ENCODE measurements at places on chromosomes 1 and 21. TPM values are rescaled to one million over a fixed set of nuclear protein-coding genes. Genes with fewer than 3 reads are reported as not detected.

The PADI1 gene
- polyA plus RNA-seq = 2.0 TPM

The TMEM82 gene
- not detected for polyA plus RNA-seq

The DISP3 gene
- 0.22 TPM for polyA plus RNA-seq

The LCE6A gene
- polyA plus RNA-seq = not detected

The TIE1 gene
- not detected for polyA plus RNA-seq

The CLEC20A gene
- not detected for polyA plus RNA-seq

The RASSF5 gene
- polyA plus RNA-seq = 1.9 TPM

- no peak for DNase-seq
These were observed 363.5 kb downstream of the MRPL39 start for GRCh38 chr21:25243808-25244207.

DNA sequence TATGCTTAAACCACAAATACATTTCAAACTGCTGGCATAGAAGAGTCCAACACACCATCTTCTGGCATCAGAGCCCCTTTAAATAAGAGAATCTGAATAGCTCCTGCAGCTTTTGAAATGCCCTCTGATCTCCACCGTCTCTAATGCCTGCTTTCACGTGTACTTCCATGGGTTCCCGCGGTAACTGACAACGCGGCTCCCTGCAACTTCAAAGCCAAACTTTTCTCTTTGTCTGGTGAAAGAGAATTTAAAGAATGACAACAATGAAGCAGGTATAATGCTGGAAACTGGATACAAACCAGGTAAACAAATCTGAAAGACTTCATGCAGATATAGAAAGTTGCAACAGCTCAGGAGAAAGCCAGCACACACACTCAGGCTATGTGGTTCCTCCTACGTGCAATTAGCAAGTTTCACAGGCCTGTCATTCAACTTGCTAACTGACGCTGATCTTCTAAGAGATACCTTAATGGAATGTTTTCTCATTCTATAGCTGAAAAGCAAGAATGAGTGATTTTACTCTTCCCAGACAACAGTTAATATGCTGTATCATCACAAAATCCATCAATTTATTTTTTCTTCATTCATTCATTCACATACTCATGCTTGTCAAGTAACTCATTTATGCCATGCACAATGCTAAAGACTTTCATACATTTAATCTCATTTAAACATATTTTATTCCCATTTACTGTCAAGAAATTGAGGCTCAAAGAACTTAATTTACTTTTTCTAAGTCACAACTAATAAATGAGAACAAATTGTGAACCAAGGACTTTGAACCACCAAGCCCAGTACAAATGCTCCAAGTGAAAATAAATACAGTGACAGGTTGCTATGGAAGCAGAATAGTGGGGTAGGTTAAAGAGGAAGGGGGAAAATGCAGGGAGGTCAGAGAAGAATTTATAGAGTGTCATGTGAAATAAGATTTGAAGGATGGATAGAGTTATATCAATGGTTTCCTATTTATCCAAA is 202.7 kb upstream of the SNX7 start:
- DNase-seq = no peak

DNA sequence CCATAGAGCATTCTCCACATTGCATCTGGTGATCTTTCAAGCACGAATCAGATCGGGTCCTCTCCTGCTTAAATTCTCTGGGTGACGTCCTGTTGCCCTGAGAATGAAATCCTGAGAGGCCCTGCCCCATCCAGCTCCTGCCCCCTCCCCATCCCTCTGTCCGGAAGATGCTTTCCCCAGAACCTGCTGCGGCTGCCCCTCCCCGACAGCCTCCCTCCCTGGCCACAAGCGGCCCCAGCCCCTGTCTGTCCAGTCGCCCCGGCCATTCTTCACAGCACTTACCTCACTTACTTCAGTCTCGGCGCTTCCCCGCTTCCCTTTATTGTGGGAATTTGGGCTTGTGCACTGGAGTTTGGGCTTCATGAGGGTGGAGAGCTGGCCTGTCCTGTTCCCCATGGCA is 40.3 kb downstream of the TAS1R2 start:
- no peak for DNase-seq

GRCh38 chr1:234199476-234200127 is 173.7 kb upstream of the COA6 start:
- DNase-seq = no peak

DNA sequence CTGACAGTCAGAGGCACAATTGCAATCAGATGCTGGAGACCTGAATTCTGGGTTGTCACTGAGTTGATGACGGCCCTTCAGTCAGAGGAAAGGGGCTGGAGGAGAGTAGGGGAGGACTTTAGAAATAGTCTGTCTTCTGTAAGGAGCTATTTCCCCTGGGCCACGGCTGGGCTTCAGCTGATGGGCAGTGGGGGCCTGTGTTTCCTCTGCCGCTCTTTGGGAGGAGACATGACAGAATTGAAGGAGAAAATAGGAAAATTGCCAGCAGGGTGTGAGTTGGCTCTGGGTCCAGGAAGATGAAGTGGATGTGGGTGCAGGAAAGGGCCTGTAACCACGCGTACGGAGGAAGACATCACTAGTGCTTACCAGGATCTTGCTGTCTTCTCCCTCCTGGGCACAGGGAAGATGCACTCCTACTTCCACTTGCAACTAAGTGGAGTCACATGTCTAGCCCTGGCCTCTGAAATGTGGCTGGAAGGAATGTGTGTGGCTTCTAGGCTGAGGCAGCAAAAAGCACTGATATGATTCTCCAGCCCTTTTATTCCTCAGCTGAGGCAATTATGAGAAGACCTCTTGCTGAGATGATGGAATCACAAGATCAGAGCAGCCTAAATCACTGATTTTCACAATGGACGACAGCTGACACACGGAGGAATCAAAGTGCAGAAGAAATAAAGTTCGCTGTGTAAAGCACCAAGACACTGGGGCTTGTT is 250.0 kb downstream of the GRIK3 start:
- no peak for DNase-seq

GRCh38 chr1:191498825-191499224 is 659.4 kb upstream of the RGS18 start:
- DNase-seq = no peak

GRCh38 chr1:39926820-39927219 is 25.1 kb upstream of the MYCL start:
- no peak for DNase-seq

DNA sequence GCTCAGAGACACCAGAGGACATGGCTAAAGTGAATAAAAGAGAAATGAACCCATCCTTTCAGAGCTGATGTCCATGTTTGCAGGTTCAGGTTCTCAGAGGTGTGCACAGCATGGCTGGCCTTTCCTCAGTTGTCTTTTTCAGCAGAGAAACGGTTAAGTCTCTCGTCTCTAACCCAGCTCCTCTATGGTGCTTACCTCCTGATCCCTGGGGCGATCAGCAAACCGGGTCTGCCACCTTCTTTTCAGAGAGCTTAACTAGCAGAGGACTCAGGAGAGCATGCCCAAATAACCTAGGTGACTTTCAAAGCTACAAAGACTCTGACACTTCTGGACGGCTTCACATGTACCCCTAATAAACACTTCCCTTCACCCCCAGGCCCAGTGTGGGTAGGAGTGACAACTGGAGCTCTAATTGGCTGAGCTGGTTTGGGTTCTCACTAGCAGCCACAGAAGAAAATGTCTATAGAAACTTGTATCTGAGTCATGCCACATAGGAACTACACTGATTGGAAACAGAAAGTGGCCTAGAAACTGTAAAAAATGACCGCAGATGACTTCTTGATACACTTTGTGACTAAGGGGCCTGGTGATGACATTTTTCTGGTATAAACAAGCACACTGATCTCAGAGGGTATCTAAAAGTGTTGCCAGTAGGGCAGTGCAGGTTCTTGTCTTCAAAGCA is at the start of gene AIM2:
TSS of gene AIM2 (minus strand) at position 329 of the 682 bp plus-strand sequence. CDS start 3,267 bp downstream, outside the sequence.
- DNase-seq = no peak

GRCh38 chr1:7912743-7913557 is 27.7 kb downstream of the TNFRSF9 start:
- DNase-seq = no peak

- DNase-seq = no peak
These were observed 9.1 kb downstream of the OTUD7B start for GRCh38 chr1:150001415-150001814.

- no peak for DNase-seq
These were observed 28.1 kb downstream of the RAB4A start for GRCh38 chr1:229298887-229299503.

GRCh38 chr1:185917646-185918045 is 183.5 kb downstream of the HMCN1 start:
- peak; percentile 14 for DNase-seq

DNA sequence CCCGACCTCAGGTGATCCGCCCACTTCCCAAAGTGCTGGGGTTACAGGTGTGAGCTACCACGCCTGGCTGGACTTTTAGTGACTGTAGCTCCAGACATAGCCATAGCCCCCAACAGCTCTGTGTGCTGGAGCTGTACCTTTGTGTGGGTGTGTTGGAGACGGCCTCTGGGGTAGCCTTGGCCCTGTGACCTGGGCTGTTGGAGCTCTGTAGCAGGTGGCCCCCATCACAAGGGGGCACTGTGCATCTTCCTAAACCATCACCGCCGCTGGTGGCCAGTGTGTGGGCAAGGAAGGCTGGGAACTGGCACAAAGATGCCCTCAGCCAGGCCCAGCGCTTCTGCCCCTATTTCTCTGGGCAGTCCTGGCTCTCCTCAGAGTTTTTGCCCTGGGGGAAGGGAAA is 38.4 kb upstream of the FOXO6 start:
- DNase-seq = peak; percentile 55

DNA sequence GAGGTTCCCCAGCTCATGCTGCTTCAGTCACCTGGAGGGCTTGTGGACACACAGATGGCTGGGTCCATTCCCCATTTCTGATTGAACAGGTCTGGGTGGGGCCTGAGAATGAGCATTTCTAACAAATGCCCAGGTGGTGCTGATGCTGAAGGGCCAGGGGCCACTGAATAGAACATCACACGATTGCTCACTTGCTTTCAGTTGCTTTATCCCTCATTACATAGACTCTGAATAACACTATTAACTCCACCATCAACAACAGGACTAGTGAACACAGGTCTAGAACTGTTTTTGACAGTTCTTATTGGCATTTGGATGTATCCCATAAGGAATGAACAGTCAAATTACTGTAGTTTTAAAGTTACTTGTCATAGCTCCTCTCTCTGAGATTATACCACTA is 12.1 kb downstream of the TRAPPC10 start:
- DNase-seq = no peak

DNA sequence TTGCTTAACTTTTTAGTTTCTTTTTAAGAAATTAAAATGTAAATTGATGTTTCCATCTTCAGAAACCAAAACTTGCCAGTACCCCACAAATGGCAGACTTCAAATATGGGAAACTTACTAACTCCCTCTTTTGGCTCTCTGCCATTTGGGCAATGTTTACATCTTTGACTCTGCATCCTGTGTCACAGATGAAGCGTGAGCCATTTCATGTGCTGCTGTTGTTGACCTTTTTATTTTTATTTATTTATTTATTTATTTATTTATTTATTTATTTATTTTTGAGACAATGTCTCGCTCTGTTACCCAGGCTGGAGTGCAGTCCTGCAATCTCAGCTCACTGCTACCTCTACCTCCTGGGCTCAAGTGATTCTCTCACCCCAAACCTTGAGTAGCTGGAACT is 16.0 kb upstream of the COG2 start:
- no peak for DNase-seq

Data from A549 (cell line).